Omental fat pad (tissue), 4 donors: ENCODE measurements at places on chromosomes 6 and 20. TPM values are rescaled to one million over a fixed set of nuclear protein-coding genes. Genes with fewer than 3 reads are reported as not detected.

OR5V1 gene
- total RNA-seq = not detected

IL17F gene
- total RNA-seq = not detected

EFCAB8 gene
- not detected for total RNA-seq

GMPR gene
- 24.5 TPM for total RNA-seq

PLEKHG1 gene
- total RNA-seq = 35.7 TPM

KCNB1 gene
- 34.4 TPM for total RNA-seq

GPR63 gene
- 0.50 TPM for total RNA-seq

SLC17A9 gene
- total RNA-seq = 10.7 TPM

AMD1 gene
- total RNA-seq = 66.0 TPM

ULBP1 gene
- total RNA-seq = 0.37 TPM

ZNF311 gene
- total RNA-seq = 0.56 TPM

ASIP gene
- total RNA-seq = not detected

C20orf202 gene
- total RNA-seq = not detected

RAET1E gene
- 2.4 TPM for total RNA-seq

CFB gene
- 133 TPM for total RNA-seq

MACROD2 gene
- 7.9 TPM for total RNA-seq

TBXT gene
- total RNA-seq = not detected

RRAGD gene
- total RNA-seq = 41.8 TPM

LY6G6F gene
- total RNA-seq = not detected

PDYN gene
- total RNA-seq = not detected

PSMA7 gene
- 725 TPM for total RNA-seq

IL17A gene
- not detected for total RNA-seq

NRSN1 gene
- not detected for total RNA-seq

ZCCHC3 gene
- total RNA-seq = 12.1 TPM

LIME1 gene
- total RNA-seq = 18.4 TPM

DEFB132 gene
- total RNA-seq = 2.4 TPM

SLC26A8 gene
- 0.12 TPM for total RNA-seq

DNMT3B gene
- total RNA-seq = 0.50 TPM

BAG2 gene
- total RNA-seq = 4.6 TPM

RHAG gene
- total RNA-seq = not detected

MTFR2 gene
- 2.5 TPM for total RNA-seq

HCK gene
- total RNA-seq = 25.9 TPM

ACSS1 gene
- 45.4 TPM for total RNA-seq

OR2B2 gene
- not detected for total RNA-seq

PI16 gene
- 5.4 TPM for total RNA-seq

MLN gene
- not detected for total RNA-seq

CYP39A1 gene
- total RNA-seq = 13.1 TPM

PTCRA gene
- not detected for total RNA-seq

COL9A1 gene
- not detected for total RNA-seq

ELOVL2 gene
- total RNA-seq = 1.3 TPM

PPP1R3G gene
- 1.8 TPM for total RNA-seq

CLPSL2 gene
- total RNA-seq = not detected

OR2H1 gene
- total RNA-seq = not detected

PGC gene
- total RNA-seq = not detected

GPR6 gene
- not detected for total RNA-seq

SEC23B gene
- total RNA-seq = 39.6 TPM

C6orf62 gene
- total RNA-seq = 78.9 TPM

MYCT1 gene
- total RNA-seq = 19.0 TPM

CRISP1 gene
- total RNA-seq = not detected

NUP153 gene
- 32.7 TPM for total RNA-seq

LY6G5C gene
- total RNA-seq = 0.84 TPM

NDUFAF5 gene
- total RNA-seq = 17.2 TPM

CRISP2 gene
- total RNA-seq = not detected
